ENCODE measurements at places on chromosomes 1 and 21.

DNA sequence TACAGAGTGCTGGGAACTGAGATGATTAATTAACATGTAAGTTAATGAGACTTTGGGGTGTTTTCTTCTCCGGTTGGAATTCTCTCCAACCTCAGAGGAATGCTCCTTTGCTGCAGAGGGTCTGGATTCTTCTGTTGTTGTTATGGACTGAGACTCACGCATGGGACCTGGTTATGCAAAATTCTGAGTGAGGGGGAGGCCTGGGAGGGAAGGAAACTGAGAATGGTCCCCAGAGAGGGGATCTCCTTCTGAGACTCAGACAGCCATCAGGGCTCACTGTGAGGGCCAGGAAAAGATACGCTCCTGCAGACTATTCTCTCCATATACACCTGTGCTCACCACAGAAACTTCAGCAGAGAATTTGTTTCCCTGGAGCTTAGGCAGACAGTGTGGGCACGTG, 56.3 kb downstream of the HTR6 start:
- no peaks in the 10 kb centered on the region for H3K36me3 ChIP-seq
- DNase-seq: no peak
- no peaks in the 10 kb centered on the region for H3K4me1 ChIP-seq
- H3K4me3 ChIP-seq: no peak overlapping the region

GRCh38 chr1:175887521-175887920, 144.1 kb upstream of the TNR start:
- no peaks in the 10 kb centered on the region for H3K36me3 ChIP-seq
- no peaks in the 10 kb centered on the region for H3K4me1 ChIP-seq
- no peak overlapping the region for H3K4me3 ChIP-seq

- DNase-seq: no peak
- no peak overlapping the region for H3K4me3 ChIP-seq
- H3K36me3 ChIP-seq: no peaks in the 10 kb centered on the region
- no peaks in the 10 kb centered on the region for H3K4me1 ChIP-seq
- no peaks in the 10 kb centered on the region for H3K27me3 ChIP-seq
These were observed 40.4 kb upstream of the SLC30A1 start for GRCh38 chr1:211619033-211619996.

- H3K36me3 ChIP-seq: no peaks in the 10 kb centered on the region
- H3K27ac ChIP-seq: peak within 1 kb of the TSS; percentile 77
- peak; percentile 83 for DNase-seq
- H3K27me3 ChIP-seq: no peaks in the 10 kb centered on the region
- H3K4me3 ChIP-seq: peak within 1 kb of the TSS; percentile 100
These were observed at the start of gene VPS13D for GRCh38 chr1:12229835-12230548. Gene VPS13D, plus strand, starts transcription at chr1:12230030. Its CDS starts 4,237 bp downstream, at chr1:12234267.

- no peaks in the 10 kb centered on the region for H3K27me3 ChIP-seq
- no peak for DNase-seq
- H3K27ac ChIP-seq: no peak overlapping the region
- no peak overlapping the region for H3K4me3 ChIP-seq
- H3K36me3 ChIP-seq: no peaks in the 10 kb centered on the region
These were observed 287.2 kb downstream of the NUF2 start for GRCh38 chr1:163608979-163609378.

DNA sequence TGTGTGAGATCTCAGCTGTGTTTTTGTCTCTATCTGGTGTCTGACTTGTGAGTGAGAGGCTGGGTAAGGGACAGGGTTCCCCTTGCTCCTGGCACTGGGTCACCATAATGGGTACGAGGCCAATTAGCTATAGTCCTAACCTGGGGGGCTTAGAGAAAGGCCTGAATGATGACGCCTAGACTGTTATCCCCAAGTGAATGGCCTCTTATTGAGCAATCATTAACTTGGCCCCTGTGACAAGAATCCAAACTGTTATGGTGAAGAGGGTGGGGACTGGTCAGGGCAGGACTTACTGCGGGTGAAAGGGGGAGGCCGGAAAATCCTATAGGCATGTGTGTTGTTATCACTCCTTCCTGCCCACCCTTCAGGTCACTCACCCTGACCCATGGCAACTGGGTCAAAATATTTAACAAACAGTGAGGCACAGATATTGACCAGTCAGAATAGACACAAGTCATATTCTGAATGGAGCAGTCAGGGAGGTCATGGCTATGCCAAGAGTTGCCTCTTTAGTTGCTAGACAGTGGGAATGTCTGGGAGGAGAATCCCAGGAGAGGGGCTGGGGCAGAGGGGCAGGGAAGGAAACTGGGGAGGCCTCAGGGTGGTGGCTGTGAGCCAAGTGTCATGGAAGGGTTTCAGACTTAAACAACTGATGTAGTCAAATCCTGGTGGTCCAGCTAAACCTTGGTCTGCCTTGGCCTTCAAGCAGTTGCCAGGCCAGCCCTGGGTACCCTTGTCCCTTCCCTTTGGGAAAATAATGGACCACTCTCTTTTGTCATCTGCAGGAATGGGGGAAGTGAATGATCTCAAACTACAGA, 3.2 kb downstream of the NR0B2 start:
- no peaks in the 10 kb centered on the region for H3K27me3 ChIP-seq
- peaks cover 14% of the 10 kb centered on the region for H3K4me1 ChIP-seq
- no peaks in the 10 kb centered on the region for H3K36me3 ChIP-seq
- no peak overlapping the region for H3K4me3 ChIP-seq
- DNase-seq: peak; percentile 48
- H3K27ac ChIP-seq: no peak overlapping the region

DNA sequence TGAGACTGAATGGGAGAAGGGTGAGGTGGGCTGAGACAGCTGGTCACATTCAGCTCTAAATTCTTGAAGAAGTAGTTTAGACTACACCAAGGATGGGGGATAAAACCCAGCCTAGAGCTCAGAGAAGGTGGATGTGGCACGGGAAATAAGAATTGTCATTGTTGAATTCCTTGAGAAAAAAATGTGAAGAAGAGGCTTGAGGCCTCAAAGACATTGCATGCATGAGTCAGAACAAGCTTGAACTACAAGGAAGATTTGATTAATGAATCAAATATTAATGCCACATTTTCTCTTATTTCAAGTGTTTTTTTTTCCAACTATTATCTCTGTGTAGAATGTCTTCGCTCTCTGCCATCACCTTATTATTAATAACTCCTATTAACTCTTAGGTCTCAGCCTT, 58.9 kb downstream of the MAP3K7CL start:
- no peak overlapping the region for H3K27ac ChIP-seq
- no peaks in the 10 kb centered on the region for H3K27me3 ChIP-seq
- DNase-seq: no peak

GRCh38 chr1:217139513-217139912, 416.3 kb upstream of the ESRRG start:
- H3K36me3 ChIP-seq: no peaks in the 10 kb centered on the region
- H3K27ac ChIP-seq: no peak overlapping the region
- no peak overlapping the region for H3K4me3 ChIP-seq

GRCh38 chr1:30891227-30891552, 17.4 kb downstream of the SDC3 start:
- H3K27ac ChIP-seq: no peak overlapping the region
- H3K4me3 ChIP-seq: no peak overlapping the region
- no peak for DNase-seq
- no peaks in the 10 kb centered on the region for H3K36me3 ChIP-seq

DNA sequence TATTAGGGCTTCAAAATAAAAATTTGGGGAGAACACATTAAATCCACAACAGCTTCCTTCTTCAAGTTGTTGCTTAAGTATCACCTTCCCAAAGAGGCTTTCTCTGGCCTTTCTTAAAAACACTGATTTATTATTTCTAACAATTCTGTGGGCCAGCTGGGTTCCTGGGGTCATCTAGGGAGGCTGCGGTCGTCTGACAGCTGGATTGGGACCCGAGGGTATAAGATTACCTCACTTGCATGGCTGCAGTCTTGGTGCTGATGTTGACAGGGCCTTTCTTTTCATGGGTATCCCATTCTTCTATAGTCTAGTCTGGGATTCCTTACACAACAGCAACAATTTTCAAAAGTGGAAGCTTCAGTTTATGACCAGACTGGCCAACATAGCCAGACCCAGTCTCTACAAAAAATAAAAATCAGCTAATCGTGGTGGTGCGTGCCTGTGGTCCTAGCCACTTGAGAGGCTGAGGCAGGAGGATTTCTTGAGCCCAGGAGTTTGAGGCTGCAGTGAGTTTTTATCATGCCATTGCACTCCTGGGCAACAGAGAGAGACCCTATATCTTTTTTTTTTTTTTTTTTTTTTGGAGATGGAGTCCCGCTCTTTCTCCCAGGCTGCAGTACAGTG, 46.1 kb upstream of the ZNF326 start:
- H3K27ac ChIP-seq: no peak overlapping the region
- H3K27me3 ChIP-seq: no peaks in the 10 kb centered on the region
- no peaks in the 10 kb centered on the region for H3K4me1 ChIP-seq
- H3K36me3 ChIP-seq: no peaks in the 10 kb centered on the region

GRCh38 chr1:25573591-25573930, 30.2 kb downstream of the LDLRAP1 start:
- no peaks in the 10 kb centered on the region for H3K4me1 ChIP-seq
- no peaks in the 10 kb centered on the region for H3K36me3 ChIP-seq
- peak; percentile 56 for DNase-seq
- no peak overlapping the region for H3K4me3 ChIP-seq
- no peak overlapping the region for H3K27ac ChIP-seq

- no peak for DNase-seq
- H3K27ac ChIP-seq: no peak overlapping the region
- H3K4me1 ChIP-seq: no peaks in the 10 kb centered on the region
- H3K4me3 ChIP-seq: no peak overlapping the region
- no peaks in the 10 kb centered on the region for H3K36me3 ChIP-seq
These were observed 41.3 kb downstream of the WDTC1 start for GRCh38 chr1:27275696-27276095.

DNA sequence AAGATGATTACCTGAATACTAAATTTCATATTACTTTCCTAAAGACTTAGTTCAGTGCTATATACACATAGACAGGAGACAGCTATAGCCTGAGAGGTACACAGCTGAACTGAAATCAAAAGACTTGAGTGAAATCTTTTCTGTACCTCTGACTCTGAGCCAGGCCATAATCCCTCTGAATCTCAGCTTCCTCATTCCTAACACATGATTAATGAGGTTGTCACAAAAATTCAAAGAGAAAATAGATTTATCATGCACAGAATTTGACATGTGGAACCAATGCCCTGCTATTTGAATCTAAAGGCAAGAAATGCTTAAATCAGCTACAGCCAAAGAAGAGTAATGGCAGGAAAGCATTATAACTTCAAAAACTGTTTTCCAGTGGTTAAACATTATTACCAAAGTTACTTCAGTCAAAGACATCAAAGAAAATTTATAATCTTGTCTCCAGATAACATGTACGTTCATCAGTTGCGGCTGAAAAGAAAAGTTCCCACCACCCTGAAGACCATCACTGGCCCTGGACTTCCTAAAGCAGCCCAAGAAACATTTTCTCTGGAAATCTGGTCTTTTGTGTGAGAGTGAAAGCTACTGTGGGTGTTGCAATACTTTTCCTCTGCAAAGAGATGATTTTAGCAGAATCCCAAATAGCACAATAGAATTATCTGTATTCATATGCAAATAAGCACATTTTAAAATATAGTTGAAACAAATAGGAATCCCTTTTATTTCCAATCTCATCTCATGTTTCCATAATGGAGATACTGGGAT, 13.8 kb upstream of the ATP1A1 start:
- no peak for DNase-seq
- no peak overlapping the region for H3K4me3 ChIP-seq
- H3K27ac ChIP-seq: no peak overlapping the region
- no peaks in the 10 kb centered on the region for H3K36me3 ChIP-seq
- H3K4me1 ChIP-seq: no peaks in the 10 kb centered on the region

- no peak overlapping the region for H3K27ac ChIP-seq
- DNase-seq: no peak
- peaks cover 4% of the 10 kb centered on the region for H3K36me3 ChIP-seq
These were observed 5.4 kb upstream of the KNCN start for GRCh38 chr1:46556822-46557221.

GRCh38 chr1:153490272-153491051, 30.0 kb upstream of the S100A7 start:
- no peak overlapping the region for H3K4me3 ChIP-seq
- peak; percentile 79 for DNase-seq
- no peaks in the 10 kb centered on the region for H3K36me3 ChIP-seq
- H3K4me1 ChIP-seq: no peaks in the 10 kb centered on the region

DNA sequence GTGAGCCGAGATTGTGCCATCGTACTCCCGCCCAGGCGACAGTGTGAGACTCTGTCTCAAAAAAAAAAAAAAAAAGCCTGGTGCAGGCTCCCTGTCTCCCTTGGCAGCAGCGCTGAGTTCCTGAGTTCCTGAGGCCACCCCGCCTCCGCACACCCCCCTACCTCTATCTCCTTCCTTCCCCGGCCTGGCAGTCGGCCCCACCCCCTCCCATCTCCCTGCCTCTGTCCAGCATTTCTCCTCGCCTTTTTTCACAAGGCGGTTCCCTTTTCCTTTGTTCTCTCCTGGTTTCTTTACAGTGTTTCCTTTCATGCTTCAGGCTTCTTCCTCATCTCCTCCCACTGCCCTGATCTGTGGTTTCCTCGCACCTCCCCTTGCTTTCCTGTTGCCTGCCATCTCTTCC, 2.7 kb downstream of the RORC start:
- no peaks in the 10 kb centered on the region for H3K36me3 ChIP-seq
- peak overlapping the region; percentile 2 for H3K27ac ChIP-seq
- no peaks in the 10 kb centered on the region for H3K27me3 ChIP-seq
- DNase-seq: peak; percentile 57
- H3K4me3 ChIP-seq: no peak overlapping the region
- peaks cover 14% of the 10 kb centered on the region for H3K4me1 ChIP-seq

DNA sequence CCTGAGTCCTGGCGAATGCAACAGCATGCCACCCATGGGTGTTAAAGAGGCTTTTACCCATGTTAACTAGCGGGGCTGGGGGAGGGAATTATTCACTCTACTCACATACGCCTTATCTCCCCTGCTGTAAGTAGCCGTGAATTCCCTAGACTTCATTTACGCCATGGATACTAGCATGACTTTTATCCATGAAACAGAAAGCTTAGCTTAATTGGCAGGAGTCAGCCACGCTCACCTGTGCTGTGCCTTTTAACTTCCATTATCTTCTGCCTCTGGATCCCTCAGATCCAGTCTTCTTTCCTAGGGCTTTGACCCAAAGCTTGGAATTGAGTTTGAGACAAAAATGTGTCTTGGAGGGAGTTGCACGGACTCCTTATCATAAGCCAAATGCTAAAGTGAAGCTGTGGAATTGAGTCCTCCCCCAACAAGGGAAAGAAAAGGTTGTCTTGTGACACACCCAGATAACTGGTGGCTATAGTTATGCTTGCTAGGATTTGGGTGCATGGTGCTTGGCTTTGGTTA, 9.7 kb upstream of the NASP start:
- peaks cover 4% of the 10 kb centered on the region for H3K36me3 ChIP-seq
- H3K4me1 ChIP-seq: no peaks in the 10 kb centered on the region
- no peaks in the 10 kb centered on the region for H3K27me3 ChIP-seq
- no peak overlapping the region for H3K4me3 ChIP-seq
- no peak overlapping the region for H3K27ac ChIP-seq

GRCh38 chr1:151972542-151973248, 21.0 kb downstream of the S100A10 start:
- H3K36me3 ChIP-seq: no peaks in the 10 kb centered on the region
- DNase-seq: peak; percentile 79
- no peaks in the 10 kb centered on the region for H3K27me3 ChIP-seq
- peaks cover 6% of the 10 kb centered on the region for H3K4me1 ChIP-seq
- no peak overlapping the region for H3K4me3 ChIP-seq

All from colonic mucosa (tissue), 4 donors.